ENCODE measurements at places on chromosomes 16 and 17.

- no peak for DNase-seq
These were observed 8.5 kb upstream of the SIAH1 start for GRCh38 chr16:48393485-48394354.

DNA sequence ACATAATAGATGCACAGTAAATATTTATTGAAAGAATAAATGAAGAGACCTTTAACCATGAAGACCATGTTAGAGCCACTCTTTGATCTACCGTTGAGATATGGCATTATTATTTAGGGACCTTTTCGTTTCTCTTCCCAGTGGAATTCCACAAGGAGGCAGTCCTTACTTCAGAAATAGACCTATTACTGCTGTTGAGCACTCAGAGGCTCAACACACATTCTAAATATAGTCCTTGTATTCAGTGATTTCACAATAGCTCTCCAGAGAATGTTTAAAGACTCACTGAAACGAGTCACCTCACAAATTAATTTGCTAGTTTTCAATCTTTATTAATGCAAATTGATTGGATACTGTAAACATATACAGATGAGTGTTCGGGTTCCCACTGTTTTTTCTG, 603.8 kb downstream of the CDH8 start:
- no peak for DNase-seq

- no peak for DNase-seq
These were observed 941.5 kb downstream of the CDH11 start for GRCh38 chr16:64180136-64180900.

DNA sequence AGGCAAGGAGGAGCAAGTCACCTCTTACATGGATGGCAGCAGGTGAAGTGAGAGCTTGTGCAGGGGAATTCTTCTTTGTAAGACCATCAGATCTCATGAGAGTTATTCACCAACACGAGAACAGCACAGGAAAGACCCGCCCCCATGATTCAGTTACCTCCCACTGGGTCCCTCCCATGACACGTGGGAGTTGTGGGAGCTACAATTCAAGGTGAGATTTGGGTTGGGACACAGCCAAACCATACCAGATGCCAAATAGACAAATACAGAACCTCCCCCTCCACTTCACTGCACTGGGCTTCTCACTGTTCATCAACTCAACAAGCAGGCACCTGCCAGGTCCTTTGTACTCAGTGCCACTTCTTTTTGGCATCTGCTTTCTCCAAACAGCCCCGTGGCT, 100.2 kb downstream of the WSCD1 start:
- DNase-seq, result no peak

- DNase-seq, result no peak
These were observed 19.2 kb upstream of the ABAT start for GRCh38 chr16:8655184-8655717.

GRCh38 chr16:85720302-85720637, 30.6 kb downstream of the C16orf74 start:
- no peak for DNase-seq

- no peak for DNase-seq
These were observed 88.2 kb downstream of the NOG start for GRCh38 chr17:56681561-56682266.

- no peak for DNase-seq
These were observed 68.9 kb downstream of the ABCC6 start for GRCh38 chr16:16154281-16154951.

- no peak for DNase-seq
These were observed 205.8 kb downstream of the PRKCA start for GRCh38 chr17:66507982-66508760.

DNA sequence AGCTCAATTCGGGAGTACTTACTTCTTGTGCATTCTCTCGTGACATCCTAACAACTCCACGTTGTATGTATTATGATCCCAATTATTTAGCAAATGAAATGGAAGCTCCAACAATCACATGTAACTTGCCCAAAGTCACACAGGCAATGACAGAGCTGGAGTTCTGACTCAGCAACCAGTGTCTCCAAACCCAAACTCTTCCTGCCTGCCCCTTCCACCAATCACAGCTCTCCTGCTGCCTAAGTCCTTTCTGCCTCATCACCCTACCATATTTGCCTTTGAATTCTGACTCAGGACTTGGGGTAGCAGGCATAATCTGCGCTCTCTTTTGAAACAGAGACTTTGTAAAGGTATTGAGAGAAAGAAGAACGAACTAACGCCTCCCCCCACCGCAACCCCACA, 245.2 kb upstream of the MAF start:
- DNase-seq, result no peak

GRCh38 chr17:13978478-13978877, 90.8 kb upstream of the COX10 start:
- DNase-seq, result no peak

GRCh38 chr16:69563605-69564580, 1.9 kb upstream of the NFAT5 start:
- DNase-seq, result no peak

GRCh38 chr16:71246309-71246708, 15.8 kb upstream of the HYDIN start:
- no peak for DNase-seq

DNA sequence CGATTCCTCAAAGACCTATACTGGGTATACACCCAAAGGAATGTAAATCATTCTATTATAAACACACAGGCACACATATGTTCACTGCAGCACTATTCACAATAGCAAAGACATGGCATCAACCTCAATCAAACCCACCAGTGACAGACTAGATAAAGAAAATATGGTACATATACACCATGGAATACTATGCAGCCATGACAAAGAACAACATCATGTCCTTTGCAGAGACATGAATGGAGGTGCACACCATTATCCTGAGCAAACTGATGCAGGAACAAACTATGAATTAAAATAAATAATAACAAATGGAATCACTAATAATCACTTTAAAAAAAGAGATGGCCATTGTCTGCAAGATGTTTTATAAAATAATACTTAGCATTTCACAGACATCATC, 380.1 kb downstream of the GRIN2A start:
- DNase-seq, result no peak

- no peak for DNase-seq
These were observed 968 bp downstream of the AGRP start for GRCh38 chr16:67482233-67482924.

GRCh38 chr17:81885454-81885853, 5.9 kb downstream of the ALYREF start:
- no peak for DNase-seq

GRCh38 chr17:73968680-73969079, 234.8 kb upstream of the RPL38 start:
- no peak for DNase-seq

DNA sequence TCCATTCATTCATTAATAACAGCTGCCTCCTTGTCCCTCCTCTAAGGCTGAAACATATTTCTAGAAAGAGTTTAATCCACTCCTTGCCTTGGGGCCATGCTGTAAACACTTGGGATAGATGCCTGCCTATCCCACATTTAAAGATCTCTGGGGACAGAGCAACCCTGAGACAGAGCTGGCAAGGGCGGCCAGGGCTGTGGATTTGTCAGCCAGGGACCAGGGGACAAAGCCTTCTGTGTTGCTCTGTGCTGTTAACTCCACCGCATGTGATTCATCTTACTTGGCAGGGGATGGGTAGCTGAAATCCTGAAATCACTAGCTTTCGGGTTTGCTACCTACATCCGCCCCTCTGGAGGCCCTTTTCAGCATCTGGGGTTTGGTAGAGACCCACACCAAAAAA, 392.9 kb downstream of the SLC39A11 start:
- no peak for DNase-seq

DNA sequence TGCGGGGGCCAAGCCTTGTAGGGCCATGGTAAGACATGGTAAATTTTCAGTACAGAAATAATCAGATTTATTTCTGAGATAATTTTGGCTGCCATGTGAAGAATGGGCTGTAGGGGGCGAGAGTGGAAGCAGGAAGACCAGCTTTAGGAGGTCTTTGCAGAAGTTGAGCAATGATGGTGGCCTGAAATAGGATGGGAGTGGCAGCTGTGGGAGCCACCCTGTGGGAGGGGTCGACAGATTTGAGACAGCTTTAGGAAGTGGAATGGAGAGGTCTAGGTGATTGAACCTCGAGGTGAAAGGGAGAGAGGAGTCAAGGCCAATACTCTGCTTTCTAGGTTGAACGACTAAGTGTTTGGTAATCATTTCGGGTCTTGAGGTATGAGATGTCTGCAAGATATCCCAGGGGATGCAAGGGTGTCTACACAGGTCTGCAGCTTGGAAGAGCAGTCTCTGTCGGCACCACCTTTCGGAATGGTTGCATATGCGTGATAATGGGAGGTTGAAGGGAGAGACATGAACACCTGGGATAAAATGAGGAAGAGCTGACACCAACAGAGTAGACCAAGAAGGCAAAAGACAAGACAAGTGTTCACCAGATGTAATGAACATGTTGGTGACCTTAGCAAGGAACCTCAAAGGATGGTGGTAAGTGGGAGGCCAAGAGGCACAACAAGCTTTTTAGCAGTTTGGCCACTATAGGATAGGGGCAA, 4.2 kb upstream of the ATXN7L3 start:
- no peak for DNase-seq

Measured in renal cortex interstitium (tissue), 15 donors.